ENCODE measurements at places on chromosomes 16 and 17.

DNA sequence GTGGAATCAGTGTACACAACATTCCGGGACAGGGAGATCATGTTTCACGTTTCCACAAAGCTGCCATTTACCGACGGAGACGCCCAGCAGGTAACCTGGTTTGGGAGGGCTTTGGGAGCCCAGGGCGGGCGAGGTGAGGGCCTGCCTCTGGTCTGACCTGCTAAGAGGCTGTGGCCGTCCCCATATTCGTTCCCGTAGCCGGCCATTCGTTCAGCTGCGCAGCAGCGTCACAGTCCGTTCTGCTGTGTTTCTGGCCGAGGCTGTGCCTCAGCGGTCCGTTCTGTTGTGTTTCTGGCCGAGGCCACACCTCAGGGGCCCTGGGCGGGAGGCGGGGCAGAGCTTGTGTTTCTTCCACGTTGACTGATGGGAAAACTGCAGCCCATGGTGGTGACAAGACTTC, 68.0 kb downstream of the OR1D5 start:
- DNase-seq: no peak

GRCh38 chr16:30721606-30722005, 22.6 kb downstream of the SRCAP start:
- no peak for DNase-seq

- peak; percentile 31 for DNase-seq
Observed at GRCh38 chr17:19579867-19580565, 46.4 kb downstream of the SLC47A1 start.

GRCh38 chr16:76329106-76329505, 51.9 kb downstream of the CNTNAP4 start:
- DNase-seq: no peak

- DNase-seq: no peak
Observed at GRCh38 chr17:65977041-65977440, 214.9 kb downstream of the CEP112 start.

DNA sequence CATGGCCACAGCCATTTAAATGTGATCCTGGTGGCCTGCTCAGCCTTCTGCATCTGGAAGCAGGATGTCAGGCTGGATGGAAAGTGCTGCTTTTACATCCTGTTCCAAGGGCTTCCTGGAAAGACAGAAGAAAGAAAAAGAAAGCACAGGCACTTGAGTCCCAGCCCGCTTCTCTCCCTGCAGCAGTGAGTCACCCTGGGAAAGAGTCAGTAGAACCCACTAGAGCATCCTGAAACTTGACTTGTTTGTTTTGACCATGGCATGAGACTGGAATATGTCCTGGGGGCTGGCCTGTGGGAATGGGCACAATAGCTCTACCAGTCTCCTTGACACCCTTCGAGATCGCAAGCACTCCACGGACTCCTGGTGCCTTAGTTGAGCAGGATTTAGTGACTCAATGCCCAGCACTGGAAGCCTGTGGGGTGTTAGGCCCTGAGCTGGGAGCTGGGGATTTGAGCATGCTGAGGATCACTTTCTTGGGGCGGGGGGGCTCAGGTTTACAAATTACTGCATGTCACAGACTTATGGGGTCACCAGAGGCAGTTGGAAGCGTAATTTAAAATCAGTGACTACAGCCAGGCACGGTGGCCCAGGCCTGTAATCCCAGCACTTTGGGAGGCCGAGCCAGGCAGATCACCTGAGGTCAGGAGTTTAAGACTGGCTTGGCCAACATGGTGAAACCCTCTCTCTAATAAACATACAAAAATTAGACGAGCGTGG, 22.1 kb upstream of the GNA13 start:
- peak; percentile 81 for DNase-seq

DNA sequence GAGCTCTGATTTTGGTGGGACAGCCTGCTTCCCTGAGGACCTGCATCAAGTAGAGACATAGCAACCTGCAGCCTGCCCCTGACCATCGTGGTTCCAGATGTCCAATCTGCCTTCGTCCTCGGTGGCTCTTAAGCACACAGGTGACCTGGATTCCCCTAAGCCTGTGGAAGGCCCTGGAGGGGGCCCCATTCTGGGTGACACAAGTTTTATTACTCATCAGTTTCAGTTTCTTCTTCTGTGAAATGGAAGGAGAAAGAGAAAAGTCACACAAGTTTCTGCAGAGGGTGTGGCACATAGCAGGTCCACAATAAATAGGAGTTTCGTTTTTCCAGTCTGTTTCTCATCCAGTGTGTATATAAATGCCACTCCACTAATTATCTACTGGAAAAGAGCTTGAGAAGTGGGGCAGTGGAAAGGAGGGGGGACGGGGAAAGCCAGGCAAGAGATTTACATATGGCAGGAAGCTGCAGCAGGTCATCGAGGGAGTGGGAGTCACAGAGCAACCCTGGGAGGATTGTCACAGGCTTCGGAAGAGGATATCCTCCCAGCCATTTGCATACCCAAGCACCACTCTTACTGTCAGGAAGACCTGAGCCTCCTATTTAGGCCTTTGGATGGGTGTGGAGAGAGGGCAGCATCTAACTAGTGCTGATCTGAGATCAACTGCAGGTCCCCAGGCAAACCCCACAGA, 10.0 kb upstream of the NOS2 start:
- no peak for DNase-seq

DNA sequence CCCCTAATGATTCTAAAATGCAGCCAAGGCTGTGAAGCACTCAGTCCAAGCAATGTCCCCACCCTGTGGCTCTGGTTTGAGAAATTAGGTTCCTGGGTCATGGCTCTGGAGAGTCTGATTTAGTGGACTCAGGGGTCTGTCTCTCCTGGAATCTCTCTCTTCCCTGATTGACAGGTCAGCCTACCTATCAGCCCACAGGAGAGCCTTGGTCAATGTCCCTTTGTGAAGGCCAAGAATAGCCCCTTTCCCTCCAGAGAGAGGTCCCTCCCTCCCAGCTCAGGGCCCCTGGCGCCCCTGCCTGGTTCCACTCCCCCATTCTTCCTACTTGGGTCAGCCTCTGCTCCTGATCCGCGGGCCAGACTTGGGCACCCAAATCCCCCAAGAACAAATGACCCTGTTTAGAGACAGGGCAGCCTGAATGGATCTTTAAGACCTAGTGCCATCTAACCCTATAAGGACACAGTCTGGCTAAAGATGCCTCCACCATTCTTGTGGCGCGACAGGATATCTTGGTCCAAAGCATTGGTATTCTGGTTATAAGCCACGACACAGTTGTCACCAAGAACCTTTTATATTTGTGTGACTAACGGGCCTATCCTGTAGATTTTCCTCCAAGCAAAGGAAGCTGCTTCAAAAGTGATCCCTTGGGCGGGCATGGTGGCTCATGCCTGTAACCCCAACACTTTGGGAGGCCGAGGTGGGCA, 38.3 kb upstream of the PRSS54 start:
- no peak for DNase-seq

DNA sequence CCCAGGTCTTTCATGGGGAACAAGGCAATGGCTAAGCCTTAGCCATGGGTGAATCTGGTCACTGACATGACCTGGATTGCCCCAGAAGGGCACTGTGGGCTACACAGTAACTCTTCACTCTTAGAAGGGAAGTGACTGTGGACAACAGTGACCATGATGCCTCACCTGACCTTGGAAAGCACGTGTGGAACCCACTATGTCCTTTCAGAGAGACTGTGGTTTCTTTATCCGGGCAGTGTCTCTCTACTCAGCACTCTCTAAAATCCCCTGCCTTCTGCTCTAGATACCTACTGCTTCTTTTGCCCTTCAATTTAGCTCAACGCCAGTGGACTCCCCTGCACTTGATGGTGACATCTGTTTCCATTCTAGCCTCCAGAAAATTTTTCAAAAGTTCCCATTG, 66.1 kb upstream of the ANKFN1 start:
- no peak for DNase-seq

DNA sequence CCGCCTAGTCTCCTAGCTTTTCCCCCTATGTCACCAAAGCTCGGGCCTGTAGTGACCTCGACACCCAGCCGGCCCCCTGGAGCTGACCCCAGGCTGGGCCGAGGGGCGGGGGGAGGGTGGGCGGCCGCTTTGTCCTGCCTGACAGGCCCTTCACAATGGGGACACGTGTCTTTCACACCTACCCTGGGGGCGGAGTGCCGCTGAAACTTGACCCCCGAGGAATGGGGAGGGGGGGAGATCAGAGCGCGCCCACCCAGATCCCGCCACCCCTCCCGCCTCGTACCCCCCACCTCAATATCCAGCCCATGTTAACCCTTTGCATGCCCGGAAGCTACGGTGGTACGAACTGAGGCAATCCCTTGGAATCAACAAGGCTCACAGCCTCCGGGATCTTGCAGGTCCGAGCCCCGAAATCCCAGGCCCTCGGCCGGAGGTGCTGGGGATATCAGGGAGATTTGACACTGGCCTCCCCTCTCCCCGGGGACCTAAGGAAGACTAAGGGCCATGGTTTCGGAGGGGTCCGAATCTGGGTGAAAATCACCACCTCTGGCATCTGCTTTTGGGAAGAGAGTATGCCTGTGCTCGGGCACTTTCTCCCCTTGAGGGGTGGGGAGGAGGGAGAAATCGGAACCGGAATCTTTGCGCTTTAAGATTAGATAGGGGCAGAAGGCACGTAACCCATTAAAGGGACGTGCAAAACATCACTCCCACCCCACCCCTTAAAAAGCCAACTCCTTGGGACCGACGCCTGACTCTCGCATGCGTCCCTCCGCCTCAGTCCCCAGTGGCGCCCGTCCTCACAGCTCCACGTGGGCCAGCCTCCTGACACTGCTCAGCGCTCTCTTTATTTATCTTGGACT, 2.6 kb downstream of the NOG start:
- DNase-seq: peak; percentile 47

DNA sequence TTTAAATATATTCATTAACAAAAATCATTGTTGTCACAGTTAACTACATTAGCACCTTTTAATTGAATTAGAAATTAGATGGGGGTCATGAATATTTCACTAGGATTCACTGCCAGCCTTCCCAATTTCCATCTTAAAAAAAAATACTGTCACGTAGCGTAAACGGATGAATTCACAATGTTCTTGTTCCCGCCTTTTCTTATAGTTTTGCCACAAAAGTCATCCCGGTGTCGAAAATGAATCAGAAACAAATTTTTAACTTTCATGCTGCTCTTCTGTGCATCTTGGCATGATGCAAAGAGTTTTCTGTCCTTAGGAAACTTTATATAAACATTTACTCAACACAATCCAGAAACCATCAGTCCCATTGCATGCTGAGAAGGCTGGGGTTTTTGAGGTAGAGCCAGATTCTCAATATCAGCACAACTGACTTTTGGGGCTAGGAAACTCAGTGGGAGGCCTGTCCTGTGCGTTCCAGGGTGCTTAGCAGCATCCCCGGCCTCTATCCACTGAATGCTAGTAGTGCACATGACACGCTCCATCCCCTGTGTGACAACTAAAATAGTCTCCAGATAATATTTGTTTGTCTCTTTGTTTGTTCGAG, 252.9 kb upstream of the XYLT1 start:
- peak; percentile 17 for DNase-seq

- no peak for DNase-seq
Observed at GRCh38 chr16:53112015-53112414, 57.2 kb downstream of the CHD9 start.

DNA sequence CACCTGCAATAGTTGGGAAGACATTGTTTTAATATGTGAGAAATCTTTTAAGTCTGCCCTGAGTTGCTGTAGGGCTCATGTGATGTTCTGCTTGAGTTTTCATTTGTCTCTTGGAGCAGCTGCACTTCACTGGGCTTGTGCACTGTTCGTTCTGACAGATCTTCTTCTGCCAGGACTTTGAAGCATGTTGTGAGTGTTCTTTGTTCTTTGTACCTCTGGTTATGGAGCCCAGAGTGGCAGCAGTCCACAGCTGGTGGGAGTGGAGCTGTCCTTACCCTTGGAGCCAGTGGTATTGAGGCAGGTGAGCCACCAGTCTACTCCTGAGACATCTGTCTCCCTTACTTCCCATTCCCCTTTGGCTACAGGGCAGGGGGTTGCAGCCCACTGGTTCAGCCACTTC, 64.6 kb downstream of the GNAO1 start:
- no peak for DNase-seq

GRCh38 chr16:78524066-78524595, 424.7 kb downstream of the WWOX start:
- no peak for DNase-seq

GRCh38 chr16:67541391-67542263, 13.0 kb downstream of the RIPOR1 start:
- no peak for DNase-seq

- DNase-seq: no peak
Observed at GRCh38 chr17:2003525-2003924, 21.6 kb downstream of the RTN4RL1 start.

GRCh38 chr17:29617125-29617480, 5.6 kb downstream of the CORO6 start:
- DNase-seq: peak; percentile 89

- DNase-seq: no peak
Observed at GRCh38 chr16:83959656-83960434, 6.8 kb downstream of the OSGIN1 start.
